Neural crest cell (in vitro differentiated cells): ENCODE measurements at places on chromosomes 16 and 17. TPM values are rescaled to one million over a fixed set of nuclear protein-coding genes. Genes with fewer than 3 reads are reported as not detected.

DNA sequence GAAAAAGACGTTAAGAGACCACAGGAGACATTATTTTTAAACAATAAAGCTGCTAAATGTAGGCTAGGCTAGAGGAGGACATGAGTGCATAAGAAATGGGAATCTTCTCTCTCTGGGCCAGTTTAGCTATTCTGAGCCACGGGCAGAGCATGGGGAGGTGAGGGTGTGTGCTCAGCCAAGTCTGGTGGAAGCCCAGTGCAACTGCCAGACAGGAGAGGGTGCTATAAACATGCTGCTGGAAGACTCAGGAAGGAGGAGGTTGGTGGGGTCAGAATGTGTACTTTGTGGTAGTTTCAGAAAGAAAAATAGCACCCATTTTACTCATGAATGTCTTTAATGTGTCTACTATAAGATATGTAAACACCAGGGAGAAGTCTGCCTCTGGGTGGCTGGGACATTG is 5.9 kb upstream of the SDK2 start:
- no peak overlapping the region for H3K4me3 ChIP-seq
- DNase-seq, result no peak
- H3K27me3 ChIP-seq, result peaks cover 10% of the 10 kb centered on the region
- peaks cover 4% of the 10 kb centered on the region for H3K36me3 ChIP-seq

Gene USP31
- 13.7 and 15.2 TPM in 2 replicates for total RNA-seq

- H3K27ac ChIP-seq, result no peak overlapping the region
- peaks cover 8% of the 10 kb centered on the region for H3K4me1 ChIP-seq
- no peak overlapping the region for H3K4me3 ChIP-seq
- DNase-seq, result no peak
- H3K36me3 ChIP-seq, result no peaks in the 10 kb centered on the region
Measured at GRCh38 chr16:77683397-77684180, 38.7 kb upstream of the NUDT7 start.

Gene DGKE
- 4.7 and 5.4 TPM in 2 replicates for total RNA-seq

DNA sequence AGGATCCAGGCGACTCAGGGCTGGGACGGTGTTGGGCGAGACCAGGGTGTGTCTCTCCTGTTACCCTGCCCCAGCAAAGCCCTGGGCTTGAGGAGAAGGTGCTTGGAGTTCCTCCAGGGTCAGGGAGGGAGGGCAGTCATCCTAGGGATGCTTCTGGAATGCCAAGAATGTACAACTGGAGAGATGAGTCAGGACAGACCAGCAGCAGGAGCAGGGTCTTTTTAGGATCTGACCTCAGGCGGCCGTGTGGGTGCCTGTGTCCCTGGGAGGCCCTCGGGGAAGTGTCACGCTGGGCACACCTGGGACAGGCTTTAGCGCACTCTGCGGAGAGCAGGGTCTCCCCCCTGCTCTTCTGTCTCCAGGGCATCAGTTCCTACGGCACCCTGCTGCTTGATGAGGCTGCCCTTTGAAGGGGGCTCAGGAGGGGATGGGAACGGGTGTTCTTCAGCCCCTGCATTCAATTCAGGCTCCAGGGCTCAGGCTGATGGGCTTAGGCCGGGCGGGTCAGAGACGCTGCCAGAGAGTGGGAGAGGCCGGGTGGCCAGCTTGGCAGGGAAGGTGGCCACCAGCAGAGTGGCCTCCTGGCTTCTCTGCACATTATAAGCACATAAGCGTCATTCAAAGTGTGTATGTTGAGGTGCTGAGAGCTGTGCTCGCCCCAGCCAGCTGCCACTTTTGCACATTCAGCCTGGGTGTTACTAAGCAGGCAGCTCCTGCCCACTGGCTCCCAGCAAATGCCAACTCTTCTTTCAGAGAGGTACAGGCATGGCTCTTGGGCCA is 8.4 kb upstream of the MTSS2 start:
- no peak overlapping the region for H3K4me3 ChIP-seq
- H3K4me1 ChIP-seq, result peaks cover 36% of the 10 kb centered on the region
- H3K27me3 ChIP-seq, result no peaks in the 10 kb centered on the region
- DNase-seq, result no peak

DNA sequence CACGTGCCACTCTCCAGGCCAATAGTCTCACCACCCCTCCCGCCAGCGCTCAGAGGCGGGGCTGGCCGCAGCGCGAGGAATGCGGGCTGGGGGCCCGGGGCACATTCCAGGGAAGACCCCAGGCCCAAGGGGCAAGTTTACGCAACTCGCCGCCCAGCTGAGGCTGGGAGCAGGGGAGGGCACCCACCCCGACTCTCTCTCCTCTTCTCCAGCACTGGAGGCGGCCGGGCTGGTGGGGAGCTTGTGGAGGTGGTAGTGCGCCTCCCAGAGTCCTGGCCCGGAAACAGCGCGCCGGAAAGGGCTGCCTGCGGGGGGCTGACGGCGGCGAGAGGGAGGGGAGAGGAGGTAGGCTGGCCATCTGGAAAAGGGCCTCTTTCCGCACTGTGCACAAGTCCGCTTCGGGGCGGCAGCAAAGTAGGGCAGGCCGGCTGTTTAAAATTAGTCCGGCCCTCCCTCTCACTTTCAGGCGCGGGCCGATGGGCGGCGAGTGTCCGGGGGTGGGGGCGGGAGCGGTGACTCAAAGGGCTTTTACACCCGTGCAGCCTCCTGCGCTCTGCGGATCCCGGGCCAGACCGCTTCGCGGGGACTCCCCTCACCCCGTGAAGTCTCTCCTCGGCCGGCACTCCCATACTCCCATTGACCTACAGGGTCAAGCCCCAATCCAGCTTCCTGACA is 1.1 kb downstream of the FHOD1 start:
- peak overlapping the region; percentile 85 for H3K4me3 ChIP-seq
- no peaks in the 10 kb centered on the region for H3K36me3 ChIP-seq
- peaks cover 34% of the 10 kb centered on the region for H3K27me3 ChIP-seq
- DNase-seq, result peak; percentile 82
- H3K4me1 ChIP-seq, result peaks cover 38% of the 10 kb centered on the region

GRCh38 chr17:29836643-29837042 is 93.4 kb downstream of the SSH2 start:
- H3K4me3 ChIP-seq, result no peak overlapping the region
- H3K27me3 ChIP-seq, result no peaks in the 10 kb centered on the region
- H3K36me3 ChIP-seq, result no peaks in the 10 kb centered on the region
- no peak for DNase-seq

Gene KRTAP2-4
- not detected in 2 replicates for total RNA-seq

Gene HOXB6
- total RNA-seq, result 9.6 and 11.5 TPM in 2 replicates

Gene CNTNAP4
- 0.07 and 0.14 TPM in 2 replicates for total RNA-seq

DNA sequence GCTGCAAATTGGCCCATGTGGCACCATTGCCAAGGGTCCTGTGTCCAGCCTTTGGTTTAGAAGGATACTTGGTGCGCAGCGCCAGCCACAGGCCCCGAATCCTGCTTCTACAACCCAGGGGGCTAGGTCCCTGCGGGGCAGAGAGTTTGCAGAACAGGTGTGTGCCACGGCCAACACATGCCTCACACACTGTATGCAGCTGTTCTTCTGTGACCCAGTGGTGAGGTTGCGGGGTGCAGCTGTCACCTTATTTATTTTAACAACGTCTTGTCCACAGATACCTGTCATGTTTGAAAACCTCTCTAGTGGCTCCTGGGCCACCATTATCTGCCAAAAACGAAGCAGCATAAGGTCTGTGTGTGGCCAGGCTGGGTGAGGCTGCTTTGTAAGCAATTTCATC is 11.6 kb downstream of the CBFA2T3 start:
- no peak overlapping the region for H3K4me3 ChIP-seq
- H3K36me3 ChIP-seq, result no peaks in the 10 kb centered on the region
- no peaks in the 10 kb centered on the region for H3K27me3 ChIP-seq
- no peaks in the 10 kb centered on the region for H3K4me1 ChIP-seq
- DNase-seq, result no peak

DNA sequence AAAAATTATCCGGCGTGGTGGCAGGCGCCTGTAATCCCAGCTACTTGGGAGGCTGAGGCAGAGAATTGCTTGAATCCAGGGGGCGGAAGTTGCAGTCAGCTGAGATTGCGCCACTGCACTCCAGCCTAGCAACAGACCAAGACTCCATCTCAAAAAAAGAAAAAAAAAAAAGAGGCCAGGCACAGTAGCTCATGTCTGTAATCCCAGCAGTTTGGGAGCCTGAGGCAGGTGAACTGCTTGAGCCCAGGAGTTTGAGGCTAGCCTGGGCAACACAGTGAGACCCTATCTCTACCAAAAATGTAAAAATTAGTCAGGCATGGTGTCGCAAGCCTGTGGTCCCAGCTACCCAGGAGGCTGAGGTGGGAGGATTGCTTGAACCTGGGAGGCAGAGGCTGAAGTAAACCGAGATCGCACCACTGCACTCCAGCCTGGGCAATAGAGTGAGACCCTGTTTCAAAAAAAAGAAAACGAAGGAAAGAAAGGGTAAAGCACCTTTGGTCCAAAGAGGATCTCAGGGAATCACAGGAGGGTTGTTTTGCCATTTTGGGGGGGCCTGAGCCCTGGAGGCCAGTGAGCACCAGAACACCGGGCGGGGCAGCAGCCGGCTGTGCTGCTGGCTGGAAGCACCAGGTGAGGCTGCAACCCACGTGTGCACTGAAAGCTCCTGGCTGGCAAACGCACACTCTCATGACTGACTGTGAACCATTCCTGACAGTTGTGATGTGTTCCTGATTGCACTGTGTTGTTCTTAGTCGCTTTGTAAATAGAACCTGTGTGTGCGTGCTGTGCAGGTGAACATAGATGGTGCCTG is 18.4 kb downstream of the HS3ST6 start:
- peaks cover 11% of the 10 kb centered on the region for H3K27me3 ChIP-seq
- H3K27ac ChIP-seq, result no peak overlapping the region
- H3K4me3 ChIP-seq, result no peak overlapping the region
- DNase-seq, result no peak
- H3K36me3 ChIP-seq, result no peaks in the 10 kb centered on the region
- H3K4me1 ChIP-seq, result peaks cover 5% of the 10 kb centered on the region

DNA sequence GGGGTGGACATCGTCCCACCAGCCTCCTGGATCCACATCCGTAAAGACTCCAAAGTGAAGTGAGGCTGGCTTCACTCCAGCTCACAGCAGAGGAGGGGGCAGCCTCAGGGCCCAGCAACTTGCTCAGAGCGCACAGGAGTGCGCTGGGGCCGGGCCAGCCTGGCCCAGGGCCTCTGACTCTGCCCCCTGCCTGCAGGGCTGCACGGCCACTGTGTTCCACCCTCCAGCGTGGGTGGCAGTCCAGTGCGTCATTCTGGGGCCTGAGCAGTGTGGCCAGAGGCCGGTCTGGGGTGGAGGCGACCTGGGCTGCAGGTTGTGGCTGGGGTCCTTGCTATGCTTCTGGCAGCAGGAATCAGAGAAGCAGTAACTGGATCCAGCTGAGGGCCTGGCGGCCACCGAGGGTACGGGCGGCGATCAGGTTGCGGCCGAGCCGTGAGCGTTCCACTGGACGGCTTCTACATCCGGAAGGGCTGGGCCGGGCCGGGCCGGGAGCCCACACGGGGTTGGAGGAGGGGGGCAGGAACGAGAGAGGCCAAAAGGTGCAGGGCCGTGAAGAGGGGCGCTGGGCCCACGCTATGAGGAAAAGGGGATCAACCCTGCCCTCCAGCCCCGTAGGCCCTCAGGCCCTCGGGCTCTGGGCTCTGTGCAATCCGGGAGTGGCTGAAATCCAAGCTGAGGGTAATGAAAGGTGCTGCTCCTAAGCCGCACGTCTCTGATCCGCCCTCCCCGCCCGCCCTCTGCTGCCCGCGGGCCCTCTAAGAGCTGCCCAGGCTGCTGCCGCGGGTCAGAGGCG is at the start of gene FSCN2:
TSS of gene FSCN2 (plus strand) at position 787 of the 793 bp plus-strand sequence. CDS start 155 bp downstream, outside the sequence.
- peaks cover 6% of the 10 kb centered on the region for H3K4me1 ChIP-seq
- H3K4me3 ChIP-seq, result no peak within 1 kb of the TSS
- H3K36me3 ChIP-seq, result no peaks in the 10 kb centered on the region
- no peak for DNase-seq

Gene GDPD3
- total RNA-seq, result 6.7 and 7.7 TPM in 2 replicates

GRCh38 chr17:40399185-40399584 is 18.5 kb downstream of the TOP2A start:
- no peak overlapping the region for H3K4me3 ChIP-seq
- H3K27me3 ChIP-seq, result no peaks in the 10 kb centered on the region
- H3K27ac ChIP-seq, result no peak overlapping the region

GRCh38 chr16:51390877-51391276 is 239.8 kb upstream of the SALL1 start:
- peaks cover 38% of the 10 kb centered on the region for H3K4me1 ChIP-seq
- no peak overlapping the region for H3K4me3 ChIP-seq
- H3K36me3 ChIP-seq, result no peaks in the 10 kb centered on the region

DNA sequence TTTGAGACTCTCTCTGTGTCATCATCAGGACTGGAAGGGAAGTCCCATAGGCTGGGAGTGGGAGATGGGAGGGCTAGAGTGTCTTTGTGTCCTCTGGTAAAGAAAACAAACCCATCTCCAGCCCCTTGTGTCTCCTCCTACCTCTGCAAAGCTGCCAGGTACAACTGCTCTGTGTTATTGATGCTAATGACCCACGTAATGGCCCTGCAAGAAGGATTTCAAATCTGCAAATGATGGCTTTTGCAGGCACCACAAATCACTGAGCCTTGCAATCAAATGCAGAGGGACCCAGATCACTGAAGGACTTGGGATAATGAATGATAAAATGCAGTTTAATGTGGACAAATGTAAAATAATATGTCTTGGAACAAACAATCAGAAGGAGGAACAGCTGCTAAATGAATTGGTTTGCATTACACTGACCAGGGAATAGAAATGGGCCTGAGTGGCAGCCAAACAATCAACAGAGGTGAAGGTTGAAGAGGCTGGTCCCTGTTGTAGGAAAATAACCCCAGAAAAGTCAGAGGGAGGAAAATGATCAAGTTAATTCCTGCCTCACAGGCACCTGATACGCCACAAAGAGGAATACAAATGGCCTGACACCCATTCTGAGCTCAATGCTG is 425.1 kb downstream of the UTP18 start:
- no peak for DNase-seq
- H3K36me3 ChIP-seq, result no peaks in the 10 kb centered on the region
- no peak overlapping the region for H3K4me3 ChIP-seq
- peaks cover 2% of the 10 kb centered on the region for H3K27me3 ChIP-seq

DNA sequence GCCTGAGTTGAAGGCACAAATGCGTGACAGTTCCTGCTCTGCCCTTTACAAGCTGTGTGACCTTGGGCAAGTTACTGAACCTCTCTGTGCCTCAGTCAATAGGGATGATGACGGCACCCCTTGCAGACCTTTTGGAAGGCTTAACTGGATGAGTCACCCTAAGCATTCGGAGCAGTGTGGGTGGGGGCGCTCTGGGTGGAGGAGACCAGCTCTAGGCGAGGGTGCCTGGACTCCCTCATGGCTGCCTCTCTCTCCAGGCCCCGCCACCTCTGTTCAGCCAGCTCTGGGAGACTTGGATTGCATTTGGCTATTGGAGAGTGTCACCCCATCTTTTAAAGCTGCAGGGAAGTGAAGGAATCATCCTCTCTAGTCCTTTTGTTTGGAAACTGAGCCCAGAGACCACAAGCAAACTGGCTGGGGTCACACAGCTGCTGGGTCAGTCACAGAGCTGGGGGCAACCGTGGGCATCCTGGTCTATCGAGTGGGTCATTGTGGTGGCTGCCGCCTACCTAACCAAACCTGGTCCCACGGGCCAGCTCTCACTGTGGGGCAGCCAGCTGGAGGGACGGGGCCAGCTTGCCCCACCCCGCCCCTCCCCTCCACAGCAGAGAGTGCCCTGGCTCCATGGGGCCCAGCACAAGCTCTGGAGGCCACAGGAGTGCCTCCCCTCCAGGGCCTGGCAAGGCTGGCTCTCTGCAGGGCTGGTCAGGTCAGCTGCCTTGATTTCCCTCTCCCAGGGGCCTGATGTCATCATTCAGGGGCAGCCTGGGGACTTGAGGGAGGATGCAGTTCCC is 20.2 kb upstream of the GSE1 start:
- H3K4me3 ChIP-seq, result no peak overlapping the region
- H3K27me3 ChIP-seq, result peaks cover 22% of the 10 kb centered on the region
- H3K36me3 ChIP-seq, result no peaks in the 10 kb centered on the region
- H3K27ac ChIP-seq, result peak overlapping the region; percentile 21
